ENCODE measurements at places on chromosomes 6 and 20.

- DNase-seq, result no peak
Measured at GRCh38 chr20:16410626-16411025, 162.6 kb downstream of the KIF16B start.

DNA sequence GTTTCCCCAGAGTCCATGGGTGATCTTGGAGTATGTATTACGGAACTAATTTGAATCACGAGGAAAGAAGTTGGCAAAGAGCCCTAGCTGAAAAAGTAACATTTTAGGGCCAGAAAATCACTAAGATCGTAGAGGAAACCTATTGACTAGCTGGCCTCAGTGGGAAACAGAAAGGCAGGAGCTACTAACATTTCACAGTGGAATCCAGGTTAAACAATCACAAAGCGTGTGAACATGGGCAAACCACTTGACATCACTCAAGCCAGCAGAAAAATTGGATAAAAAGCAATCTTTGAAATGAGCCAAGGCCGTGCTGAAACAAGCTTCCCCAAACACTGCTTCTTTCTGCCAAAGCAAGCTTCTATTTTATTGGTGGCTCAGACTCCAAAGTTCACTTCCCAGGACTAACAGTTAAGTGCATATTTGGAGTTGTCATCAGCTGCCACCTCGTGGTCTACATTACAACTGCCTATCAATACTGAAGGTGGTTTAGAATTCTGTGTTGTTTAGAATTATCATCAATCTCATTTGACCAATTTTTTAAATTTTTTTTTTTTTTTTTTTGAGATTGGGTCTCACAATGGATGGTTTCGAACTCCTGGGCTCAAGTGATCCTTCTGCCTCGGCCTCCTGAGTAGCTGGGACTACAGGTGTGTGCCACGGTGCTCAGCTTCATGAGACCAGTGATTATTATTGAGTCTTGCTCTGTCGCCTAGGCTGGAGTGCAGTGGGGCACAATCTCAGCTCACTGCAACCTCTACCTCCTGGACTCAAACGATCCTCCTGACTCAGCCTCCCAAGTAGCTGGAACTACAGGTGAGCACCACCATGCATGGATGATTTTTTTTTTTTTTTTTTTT, 10.6 kb downstream of the RPS10 start:
- DNase-seq, result no peak

DNA sequence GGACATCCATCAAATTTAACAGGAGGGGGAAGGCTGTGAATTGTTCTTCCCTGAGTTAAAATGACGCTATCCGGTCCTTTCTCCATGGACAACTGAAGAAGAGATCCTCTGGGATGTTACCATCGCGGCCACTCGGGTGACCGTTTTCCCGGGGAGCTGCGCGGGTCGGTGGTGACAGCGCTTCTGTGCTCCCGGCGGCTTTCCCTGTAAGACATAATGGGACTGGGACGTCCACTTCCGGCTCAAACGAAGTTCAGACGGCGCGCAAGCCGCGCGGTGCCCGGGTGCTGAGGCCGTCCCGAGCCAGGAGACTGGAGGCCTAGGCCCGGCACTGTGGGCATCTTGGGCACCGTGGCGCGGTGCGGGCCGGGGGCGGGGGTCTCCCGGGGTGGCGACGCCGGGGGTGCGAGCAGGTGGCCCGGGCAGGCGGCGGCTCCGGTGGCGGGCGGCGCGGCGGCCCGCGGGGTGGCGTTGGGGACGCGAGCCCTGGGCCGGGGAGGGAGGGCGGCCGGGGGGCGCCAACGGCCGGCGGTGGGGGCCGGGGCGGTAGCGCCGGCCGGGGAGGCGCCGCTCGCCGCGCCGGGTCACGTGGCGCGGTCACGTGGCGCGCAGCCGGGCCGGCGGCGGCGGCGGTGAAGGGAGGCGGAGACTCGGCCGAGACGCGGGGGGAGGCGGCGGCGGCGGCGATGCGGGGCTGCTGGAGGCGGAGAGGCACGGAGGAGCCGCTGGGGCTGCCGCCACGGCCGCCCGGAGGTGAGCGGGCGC, 63.6 kb downstream of the GTF2H5 start:
- DNase-seq, result peak; percentile 77

GRCh38 chr20:47315339-47316056, 41.0 kb downstream of the ZMYND8 start:
- DNase-seq, result no peak

DNA sequence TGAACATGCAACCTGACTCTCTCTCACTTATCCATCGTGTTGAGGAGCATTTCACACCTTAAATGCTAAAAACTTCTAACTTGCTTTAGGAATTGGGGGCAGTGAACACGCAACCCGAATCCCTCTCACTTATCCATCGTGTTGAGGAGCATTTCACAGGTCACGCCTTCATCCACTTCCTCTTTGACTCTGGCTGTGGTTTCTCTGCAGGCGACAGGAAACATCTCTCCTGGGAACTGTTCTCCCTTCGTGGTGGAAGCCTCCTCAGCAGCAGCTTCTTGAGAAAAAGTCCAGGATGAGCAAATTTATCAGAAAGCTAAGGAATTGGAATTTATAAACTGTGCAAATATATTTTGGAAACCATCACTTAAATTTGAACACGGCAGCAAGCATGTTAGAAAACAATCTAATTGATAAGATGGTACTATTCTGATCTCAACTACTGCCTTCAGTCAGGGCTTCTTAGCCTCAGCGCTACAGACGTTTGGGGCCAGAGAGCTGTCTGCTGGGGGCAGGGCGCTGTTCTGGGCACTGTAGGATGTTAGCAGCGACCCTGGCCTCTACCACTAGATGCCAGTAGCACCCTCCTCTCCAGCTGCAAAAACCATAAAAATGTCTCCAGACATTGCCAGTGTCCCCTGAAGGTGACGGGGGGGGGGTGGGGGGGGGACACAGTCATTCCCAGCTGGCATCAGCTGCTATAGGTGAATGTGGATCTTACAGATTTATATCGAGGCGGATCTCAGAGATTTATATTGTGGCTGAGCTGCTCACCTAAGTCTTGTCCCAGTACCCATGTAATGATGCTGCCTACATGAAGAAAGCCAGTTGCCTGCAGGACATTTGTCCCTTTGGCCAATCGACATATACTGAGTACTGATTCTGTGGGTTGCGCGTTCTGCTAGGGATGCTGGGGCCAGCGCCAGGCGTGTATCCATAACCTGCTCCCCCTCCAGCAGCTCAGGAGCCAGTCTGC, 26.2 kb downstream of the CTCFL start:
- peak; percentile 45 for DNase-seq

DNA sequence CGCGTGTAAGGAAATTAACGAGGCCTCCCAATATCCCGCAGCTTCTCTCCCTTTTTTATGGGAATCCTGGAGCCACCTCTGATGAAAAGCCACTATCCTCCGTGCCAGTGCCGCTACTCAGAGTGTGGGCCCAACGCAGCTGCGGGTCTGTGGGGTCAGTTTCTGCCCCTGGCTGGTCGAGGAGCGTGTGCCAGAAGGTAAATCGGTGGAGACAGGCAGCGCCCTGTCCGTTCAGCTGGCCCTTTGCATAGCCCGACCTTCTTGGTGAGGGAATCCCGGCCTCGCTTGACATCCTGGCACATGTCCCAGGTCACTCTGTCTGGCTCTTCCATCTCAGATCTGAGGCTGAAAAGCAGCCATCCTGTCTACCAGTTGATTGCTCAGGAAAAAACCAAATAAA, 4.6 kb downstream of the THBS2 start:
- DNase-seq, result no peak

DNA sequence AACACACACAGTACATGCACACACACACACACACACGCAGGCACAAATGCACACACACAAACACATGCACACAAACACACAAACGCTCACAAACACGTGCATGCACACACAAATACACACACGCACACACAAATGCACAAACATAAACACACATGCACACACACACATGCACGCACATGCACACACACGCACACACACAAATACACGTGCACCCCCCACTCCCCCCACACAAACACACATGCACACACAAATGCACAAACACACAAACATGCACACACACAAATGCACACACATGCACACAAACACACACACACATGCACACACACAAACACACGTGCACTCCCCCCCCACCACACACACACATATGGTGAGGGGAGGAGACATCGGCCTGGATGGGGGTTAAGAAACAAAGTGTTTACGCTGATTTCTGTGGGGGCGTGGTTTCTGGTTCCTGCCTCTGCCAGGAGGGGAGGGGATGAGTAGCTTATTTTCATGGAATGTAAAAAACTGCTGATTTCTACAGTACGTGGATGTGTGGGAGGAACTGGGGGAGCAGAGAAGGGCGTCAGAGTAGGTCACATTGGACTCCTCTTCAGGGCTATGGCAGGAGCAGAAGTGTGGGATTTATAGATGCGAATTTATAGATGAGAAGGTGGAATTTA, 607.2 kb downstream of the QKI start:
- DNase-seq, result no peak

DNA sequence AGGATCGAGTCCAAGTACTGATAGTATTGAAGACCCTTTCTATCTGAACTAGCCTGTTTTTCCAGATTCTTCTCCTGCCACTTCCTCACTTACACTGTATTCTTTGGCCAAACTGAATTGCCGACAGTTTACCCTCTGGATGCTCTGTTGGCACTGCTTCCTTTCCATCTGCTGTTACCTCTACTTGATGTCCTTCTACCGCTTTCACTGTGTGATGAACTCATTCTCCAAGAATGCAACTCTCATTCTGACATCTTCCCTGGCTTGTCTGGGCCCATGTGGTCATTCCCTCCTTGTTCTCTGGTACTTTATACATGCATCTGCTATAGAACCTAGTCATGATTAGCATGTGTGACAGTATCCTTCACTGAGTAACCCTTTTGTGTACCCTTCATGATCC, 16.3 kb downstream of the RPRD1B start:
- DNase-seq, result no peak

GRCh38 chr20:57231951-57232428, 34.5 kb downstream of the BMP7 start:
- no peak for DNase-seq

DNA sequence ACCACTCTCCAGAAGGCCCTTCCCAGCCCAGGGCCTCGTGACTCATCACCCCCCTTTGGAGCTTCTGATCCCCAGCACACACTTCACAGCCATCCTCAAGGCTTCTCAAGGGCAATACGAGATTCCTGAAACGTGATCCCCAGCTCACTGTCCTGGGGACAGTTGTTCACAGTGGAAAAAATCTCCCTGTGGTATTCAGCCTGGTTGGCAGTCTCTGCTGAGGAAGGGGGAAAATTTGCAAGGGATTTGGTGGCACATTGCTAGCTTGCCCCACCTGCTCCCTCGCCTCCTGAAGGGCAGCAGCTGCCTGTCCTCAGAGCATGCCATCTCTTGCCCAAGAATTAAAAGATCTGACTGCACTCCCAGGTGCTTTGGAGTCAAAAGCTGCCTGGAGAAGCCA, 20.7 kb upstream of the PKHD1 start:
- no peak for DNase-seq
